ENCODE measurements at places on chromosomes 3 and 15.

GRCh38 chr3:185701611-185702261, 115.6 kb downstream of the SENP2 start:
- DNase-seq, result no peak

DNA sequence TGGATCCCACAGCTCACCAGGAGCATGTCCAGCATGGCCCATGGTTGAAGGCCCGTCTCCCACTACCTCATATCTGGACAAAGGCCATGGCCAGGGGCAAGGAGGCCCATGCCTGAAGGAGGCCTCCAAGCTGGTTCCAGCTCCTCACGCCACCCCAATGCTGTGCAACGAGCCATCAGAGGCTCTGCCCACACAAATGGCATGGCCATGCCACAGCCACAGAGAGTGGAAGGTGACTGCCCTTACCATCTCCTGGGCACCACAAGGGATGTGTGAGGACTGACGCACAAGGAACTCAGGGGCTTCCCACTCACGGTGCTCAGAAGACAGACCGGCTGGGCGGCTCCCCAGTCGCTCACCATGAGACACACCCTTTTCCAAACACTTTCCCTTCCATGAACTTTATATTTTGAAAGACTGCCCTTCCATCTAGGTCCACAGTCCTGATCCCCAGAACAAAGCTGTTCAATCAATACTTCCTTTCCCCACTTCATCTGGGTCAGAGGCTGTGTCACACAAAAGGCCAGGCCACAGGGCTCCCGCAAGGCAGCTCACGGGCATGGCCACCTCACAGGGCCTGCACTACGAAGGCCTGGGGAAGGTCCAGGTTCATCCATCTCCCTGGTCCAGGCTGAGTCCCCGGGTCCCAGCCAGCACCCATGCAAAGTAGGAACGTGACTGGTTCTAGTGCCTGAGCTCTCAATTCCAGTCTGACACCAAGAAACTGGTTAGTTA, 66.4 kb downstream of the CYFIP1 start:
- DNase-seq, result no peak

GRCh38 chr3:40996382-40996781, 202.9 kb upstream of the CTNNB1 start:
- DNase-seq, result no peak

DNA sequence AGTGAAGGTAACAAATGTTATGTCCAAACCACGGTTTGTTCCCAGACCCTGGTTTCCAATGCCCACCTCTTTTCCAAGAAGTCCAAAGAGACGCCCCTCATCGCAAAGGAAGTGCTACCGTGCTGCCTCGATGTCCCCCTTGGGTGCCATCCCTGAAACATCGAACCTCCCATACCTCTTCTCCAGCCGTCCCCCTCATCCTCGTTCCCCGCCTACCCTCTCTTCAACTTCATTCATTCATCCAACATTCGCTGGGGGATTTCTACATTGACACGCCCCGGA, 467 bp downstream of the TIPIN start:
- no peak for DNase-seq

DNA sequence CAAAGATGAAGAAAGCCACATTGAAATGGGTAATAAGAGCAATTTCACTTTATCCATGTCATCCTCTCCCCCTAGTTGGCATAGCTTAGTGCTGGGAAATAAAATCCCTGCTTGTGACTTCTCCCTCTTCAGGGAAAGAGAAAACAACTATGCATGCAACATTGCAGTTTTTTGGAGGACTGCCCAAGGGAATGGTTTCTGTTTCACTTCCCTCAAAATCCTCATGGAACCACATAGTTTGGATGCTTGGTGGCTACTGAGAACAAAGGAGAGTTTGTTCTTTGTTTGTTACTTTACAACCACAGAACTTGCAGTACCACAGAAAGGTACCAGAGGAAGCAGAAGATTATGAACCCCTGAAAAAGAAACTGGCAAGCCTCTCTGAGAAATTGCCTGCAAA, 384.6 kb upstream of the RORA start:
- no peak for DNase-seq

DNA sequence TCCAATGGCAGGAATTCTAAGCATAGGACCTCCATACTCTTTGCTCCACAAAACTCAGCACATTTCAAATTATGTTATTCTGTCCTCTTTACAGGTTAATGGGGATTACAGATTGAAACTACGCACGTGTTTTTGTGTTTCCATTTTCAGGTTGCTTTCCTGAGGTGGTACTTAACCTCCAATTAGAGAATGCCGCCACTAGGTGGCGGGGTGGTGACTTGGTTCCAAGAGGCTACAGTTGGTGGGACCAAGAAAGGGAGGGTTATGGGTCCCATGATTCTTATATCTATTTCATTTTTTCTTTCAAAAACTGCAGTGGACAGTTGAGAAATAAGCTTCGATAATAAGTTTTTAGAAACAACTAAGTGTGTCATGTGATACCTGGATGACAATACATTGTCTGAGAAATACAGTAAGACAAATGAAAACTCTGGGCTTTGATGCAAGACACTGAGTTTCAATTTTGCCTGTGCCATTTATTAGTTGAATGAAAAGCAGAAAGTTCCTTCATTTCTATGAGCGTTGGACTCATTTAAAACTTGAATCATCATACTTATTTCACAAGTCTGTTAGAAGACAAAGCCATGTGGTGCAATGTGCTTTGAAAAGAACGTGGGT, 539.0 kb downstream of the FGF12 start:
- DNase-seq, result no peak
